ENCODE measurements at places on chromosomes 4 and X. TPM values are rescaled to one million over a fixed set of nuclear protein-coding genes. Genes with fewer than 3 reads are reported as not detected.
A peak's percentile ranks its signal among the peaks of the same experiment; 100 is the strongest.

ACOT9 gene
- 19.2 TPM for polyA plus RNA-seq

ARHGAP10 gene
- polyA plus RNA-seq: 6.3 TPM

DNA sequence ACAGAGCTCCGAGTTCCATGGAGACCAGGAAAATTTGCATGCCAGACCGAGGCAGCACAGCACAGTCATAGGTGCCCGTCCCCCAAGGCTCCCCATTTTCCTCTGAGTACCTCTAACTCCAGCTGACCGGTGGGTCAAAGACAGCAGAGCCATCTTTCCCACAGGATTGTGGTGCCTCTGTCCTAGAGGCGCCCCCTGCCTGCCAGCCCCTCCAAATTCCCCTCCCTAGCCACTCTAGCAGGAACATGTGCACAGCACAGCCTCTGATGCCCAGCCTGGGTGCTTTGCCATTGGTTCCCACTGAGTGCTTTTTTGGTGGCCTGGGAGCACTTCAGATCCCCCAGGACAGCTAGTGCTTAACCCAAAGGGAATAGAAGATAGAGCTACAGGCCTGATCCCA lies 368.5 kb upstream of the PABPC5 start:
- no peaks in the 10 kb centered on the region for H3K27me3 ChIP-seq
- no peaks in the 10 kb centered on the region for H3K36me3 ChIP-seq
- no peak overlapping the region for H3K4me3 ChIP-seq
- DNase-seq: no peak
- no peak overlapping the region for H3K27ac ChIP-seq

- H3K27ac ChIP-seq: no peak overlapping the region
- no peaks in the 10 kb centered on the region for H3K4me1 ChIP-seq
- no peak for DNase-seq
- H3K36me3 ChIP-seq: peaks cover 14% of the 10 kb centered on the region
Measured at GRCh38 chr4:2642968-2643367, 106.5 kb downstream of the FAM193A start.

- no peaks in the 10 kb centered on the region for H3K27me3 ChIP-seq
- no peaks in the 10 kb centered on the region for H3K36me3 ChIP-seq
Measured at GRCh38 chr4:177451108-177451500, 8.9 kb upstream of the AGA start.

PALLD gene
- 14.0 TPM for polyA plus RNA-seq

DNA sequence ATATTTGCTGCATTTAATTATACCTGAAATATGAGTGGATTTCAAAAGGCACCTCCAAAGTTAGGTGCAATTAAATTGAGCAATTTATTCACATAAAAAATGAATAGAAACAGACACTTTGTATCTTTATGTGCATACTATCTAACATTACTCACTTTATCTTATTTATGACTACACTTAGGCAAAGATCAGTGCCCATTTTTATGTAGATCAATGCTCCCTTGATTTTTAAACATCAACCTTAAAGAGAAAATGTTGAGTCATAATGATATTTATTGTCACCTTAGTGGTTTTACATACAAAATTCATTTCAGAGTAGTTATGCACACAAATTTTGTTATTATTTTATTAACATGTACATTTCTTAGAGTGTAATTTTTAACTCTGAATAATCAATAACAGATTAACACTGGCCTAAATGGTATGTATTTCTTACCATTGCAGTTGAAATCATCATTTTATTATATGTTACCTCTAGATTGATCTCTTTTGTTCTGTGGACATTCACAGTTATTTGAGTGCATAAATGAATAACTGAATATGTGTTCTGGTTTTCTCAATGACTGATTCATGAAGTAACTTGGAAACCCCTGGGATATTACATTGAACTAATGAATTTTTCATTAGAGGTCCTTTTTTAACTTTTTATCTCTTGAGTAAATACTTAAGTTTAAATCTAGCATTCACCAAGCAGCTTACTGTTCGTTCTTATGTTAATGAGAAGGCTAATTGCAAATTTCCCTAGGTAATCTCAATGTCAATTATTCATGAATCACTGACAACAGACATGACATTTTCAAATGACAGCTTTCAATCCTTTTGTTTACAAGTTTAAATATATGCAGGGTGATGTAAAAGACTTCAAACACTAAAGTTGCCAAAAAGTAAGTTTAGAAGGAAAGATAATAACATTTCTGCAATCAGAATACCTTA lies 1182.0 kb upstream of the PABPC4L start:
- no peaks in the 10 kb centered on the region for H3K27me3 ChIP-seq
- no peaks in the 10 kb centered on the region for H3K4me1 ChIP-seq
- H3K36me3 ChIP-seq: no peaks in the 10 kb centered on the region
- DNase-seq: no peak

DNA sequence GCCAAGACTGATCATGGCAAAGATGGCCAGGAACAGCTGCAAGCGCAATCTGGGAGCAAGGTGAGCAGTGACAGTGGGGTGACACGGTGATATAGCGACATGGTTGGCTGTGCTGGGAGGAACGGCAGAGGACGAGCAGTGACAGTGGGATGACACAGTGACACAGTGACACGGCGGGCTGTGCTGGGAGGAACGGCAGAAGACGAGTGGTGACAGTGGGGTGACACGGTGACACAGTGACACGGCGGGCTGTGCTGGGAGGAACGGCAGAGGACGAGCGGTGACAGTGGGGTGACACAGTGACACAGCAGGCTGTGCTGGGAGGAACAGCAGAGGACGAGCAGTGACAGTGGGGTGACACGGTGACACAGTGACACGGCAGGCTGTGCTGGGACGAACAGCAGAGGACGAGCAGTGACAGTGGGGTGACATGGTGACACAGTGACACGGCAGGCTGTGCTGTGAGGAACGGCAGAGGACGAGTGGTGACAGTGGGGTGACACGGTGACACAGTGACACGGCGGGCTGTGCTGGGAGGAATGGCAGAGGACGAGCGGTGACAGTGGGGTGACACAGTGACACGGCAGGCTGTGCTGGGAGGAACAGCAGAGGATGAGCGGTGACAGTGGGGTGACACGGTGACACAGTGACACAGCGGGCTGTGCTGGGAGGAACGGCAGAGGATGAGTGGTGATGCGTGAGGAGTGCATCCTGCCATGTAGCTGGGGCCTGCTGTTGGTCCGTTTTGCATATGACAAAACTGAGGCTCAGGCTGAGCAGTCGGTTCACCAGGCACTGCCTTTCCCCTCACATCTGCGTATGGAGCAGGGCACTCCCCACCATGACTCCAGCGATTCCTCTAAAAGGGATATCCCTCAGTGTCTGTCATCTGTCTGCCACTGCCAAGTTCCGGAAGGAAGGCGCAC lies 36.0 kb upstream of the MXD4 start:
- no peak for DNase-seq
- H3K4me3 ChIP-seq: no peak overlapping the region
- H3K27ac ChIP-seq: no peak overlapping the region
- no peaks in the 10 kb centered on the region for H3K27me3 ChIP-seq

DNA sequence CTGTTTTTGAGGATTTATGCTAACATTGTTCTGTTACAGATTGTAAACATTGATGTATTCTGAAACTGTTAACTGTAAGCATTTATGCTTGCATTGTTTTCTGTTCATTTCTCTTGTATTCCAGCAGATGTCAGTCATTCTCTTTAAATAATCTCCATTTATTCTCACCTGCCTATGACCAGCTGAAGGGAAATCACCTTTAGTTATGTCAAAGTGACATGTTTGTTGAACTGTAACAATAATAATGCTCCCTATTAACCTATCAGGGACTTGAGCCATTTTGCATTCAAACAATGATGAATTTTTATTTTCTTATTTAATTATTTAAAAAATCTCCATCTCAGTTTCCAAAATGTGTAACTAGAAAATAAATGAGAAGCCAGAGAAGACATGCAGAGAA lies 58.0 kb downstream of the SPCS3 start:
- no peak overlapping the region for H3K4me3 ChIP-seq
- H3K4me1 ChIP-seq: no peaks in the 10 kb centered on the region
- H3K27me3 ChIP-seq: no peaks in the 10 kb centered on the region
- H3K27ac ChIP-seq: no peak overlapping the region
- no peaks in the 10 kb centered on the region for H3K36me3 ChIP-seq

DNA sequence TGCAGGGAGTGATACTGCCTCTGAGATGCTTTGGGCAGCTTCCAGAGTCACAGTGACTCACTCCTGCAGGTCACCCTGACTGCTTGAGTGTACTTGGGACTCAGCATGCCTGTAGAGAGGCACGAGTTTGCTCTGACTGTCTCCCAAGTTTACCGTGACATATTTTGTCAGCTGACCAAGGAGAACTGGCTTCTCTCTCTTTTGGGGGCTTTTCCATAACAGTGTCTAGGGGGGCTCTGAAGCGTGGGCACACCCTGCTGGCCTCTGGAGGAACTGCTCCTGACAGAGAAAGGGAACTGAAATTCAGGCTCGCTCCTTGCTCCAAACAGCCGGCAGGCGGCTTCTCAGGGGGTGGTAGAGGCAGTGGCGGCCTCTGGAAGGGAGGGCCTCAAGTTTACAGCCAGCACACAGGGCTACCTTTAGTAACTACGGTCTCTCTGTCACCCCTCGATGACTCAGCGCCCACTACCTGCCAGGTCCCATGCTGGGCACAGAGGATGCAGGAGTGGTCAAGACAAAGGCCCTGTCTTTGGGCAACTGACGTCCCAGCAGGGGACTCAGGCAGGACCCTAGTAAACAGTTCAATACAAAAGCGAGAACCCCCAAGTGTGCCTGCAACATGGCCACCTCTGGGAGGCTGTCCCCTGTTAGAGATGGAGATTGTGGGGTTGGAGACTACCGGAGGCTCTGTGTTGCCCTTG lies 17.8 kb downstream of the ZNF185 start:
- H3K36me3 ChIP-seq: no peaks in the 10 kb centered on the region
- no peak for DNase-seq
- H3K4me1 ChIP-seq: no peaks in the 10 kb centered on the region
- H3K4me3 ChIP-seq: no peak overlapping the region

POF1B gene
- 2.4 TPM for polyA plus RNA-seq

GLUD2 gene
- 0.42 TPM for polyA plus RNA-seq

GRCh38 chr4:142293536-142293935 lies 552.6 kb downstream of the INPP4B start:
- no peaks in the 10 kb centered on the region for H3K4me1 ChIP-seq
- H3K27ac ChIP-seq: no peak overlapping the region
- no peaks in the 10 kb centered on the region for H3K36me3 ChIP-seq
- DNase-seq: no peak

ADH7 gene
- polyA plus RNA-seq: 0.07 TPM

DNA sequence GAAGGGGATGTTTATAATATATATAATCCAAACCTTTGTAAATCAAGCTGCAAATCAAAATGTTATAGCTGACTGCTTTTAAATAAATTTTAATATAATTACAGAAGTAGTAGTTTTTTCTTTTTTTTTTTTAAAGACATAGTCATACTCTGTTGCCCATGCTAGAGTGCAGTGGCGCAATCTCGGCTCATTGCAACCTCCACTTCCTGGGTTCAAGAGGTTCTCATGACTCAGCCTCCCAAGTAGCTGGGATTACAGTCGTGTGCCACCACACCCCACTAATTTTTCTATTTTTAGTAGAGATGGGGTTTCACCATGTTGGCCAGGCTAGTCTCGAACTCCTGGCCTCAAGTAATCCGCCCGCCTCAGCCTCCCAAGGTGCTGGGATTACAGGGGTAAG lies 178.7 kb downstream of the FBXW7 start:
- H3K27me3 ChIP-seq: no peaks in the 10 kb centered on the region
- H3K4me3 ChIP-seq: no peak overlapping the region
- no peak for DNase-seq
- H3K36me3 ChIP-seq: no peaks in the 10 kb centered on the region

RAB41 gene
- not detected for polyA plus RNA-seq

DNA sequence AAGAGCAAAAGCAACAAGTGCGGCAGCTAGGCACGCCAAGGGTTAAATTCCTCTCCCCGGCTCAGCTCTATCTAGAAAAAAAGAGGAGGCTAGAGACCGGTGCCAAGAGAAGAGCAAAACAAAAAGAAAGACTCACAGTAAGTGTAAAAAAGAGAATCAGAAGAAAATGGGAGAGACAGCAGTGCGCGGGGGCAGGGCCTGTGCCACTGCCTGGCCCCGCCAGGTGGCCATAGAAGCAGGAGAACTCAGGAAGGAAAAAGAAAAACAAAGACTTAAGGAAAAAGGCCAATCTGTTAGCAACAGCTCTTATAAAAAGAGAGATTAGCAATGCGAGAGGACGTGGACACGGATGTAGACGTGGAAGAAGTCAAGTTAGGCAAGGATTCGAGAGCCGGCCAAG lies 3.2 kb downstream of the ACOX3 start:
- H3K27ac ChIP-seq: peak overlapping the region; percentile 40
- no peaks in the 10 kb centered on the region for H3K27me3 ChIP-seq
- no peaks in the 10 kb centered on the region for H3K36me3 ChIP-seq

GRCh38 chrX:113492895-113493294 lies 652.3 kb upstream of the AMOT start:
- no peaks in the 10 kb centered on the region for H3K27me3 ChIP-seq
- H3K36me3 ChIP-seq: no peaks in the 10 kb centered on the region
- H3K4me3 ChIP-seq: no peak overlapping the region
- no peak overlapping the region for H3K27ac ChIP-seq
- no peak for DNase-seq
- H3K4me1 ChIP-seq: no peaks in the 10 kb centered on the region

TMEM187 gene
- polyA plus RNA-seq: 5.2 TPM

DNA sequence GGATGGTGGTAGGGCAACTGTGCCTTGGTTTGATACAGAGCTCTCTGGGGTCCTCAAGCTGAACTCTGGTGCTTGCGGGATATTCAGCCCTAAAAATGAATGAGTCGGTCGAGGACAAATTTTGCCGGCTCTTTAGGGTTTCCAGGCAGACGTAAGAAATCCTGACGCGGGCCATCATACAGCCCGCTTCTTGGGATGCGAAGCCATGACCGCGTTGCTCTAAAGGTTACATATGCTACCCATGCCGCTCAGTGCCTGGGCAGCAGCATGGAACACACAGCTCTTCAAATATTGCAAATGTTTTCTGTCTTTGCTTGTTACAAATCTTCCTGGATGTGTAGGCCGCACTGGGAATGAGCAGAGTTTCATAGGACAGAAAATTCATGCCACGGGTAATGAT lies 55.6 kb downstream of the NBDY start:
- no peaks in the 10 kb centered on the region for H3K27me3 ChIP-seq
- no peaks in the 10 kb centered on the region for H3K4me1 ChIP-seq
- H3K4me3 ChIP-seq: no peak overlapping the region
- DNase-seq: no peak
- no peaks in the 10 kb centered on the region for H3K36me3 ChIP-seq

GRCh38 chr4:56241500-56241899 lies 145.8 kb downstream of the AASDH start:
- peaks cover 9% of the 10 kb centered on the region for H3K4me1 ChIP-seq
- no peaks in the 10 kb centered on the region for H3K27me3 ChIP-seq
- no peak for DNase-seq
- H3K36me3 ChIP-seq: no peaks in the 10 kb centered on the region
